ACHN (cell line): ENCODE measurements at places on chromosomes 4 and X.

DNA sequence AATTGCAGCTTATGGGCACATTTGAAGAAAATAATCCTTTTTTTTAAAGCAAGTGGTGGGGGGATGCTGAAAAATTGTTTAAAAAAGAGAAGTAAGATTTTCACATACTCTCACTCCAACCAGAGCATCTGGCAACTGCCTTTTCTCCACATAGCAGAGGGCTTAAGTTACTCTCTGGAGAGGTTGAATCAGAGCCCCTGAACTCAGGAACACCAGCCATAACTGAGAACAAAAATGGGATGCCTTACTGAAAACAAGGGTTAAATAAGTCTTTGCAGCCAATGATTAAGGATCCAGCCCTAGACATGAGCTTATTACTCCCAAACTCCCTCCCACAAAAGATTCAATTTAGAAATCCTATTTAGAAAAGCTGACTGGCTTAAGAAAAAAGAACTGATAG is 27.5 kb downstream of the CASK start:
- DNase-seq: no peak

DNA sequence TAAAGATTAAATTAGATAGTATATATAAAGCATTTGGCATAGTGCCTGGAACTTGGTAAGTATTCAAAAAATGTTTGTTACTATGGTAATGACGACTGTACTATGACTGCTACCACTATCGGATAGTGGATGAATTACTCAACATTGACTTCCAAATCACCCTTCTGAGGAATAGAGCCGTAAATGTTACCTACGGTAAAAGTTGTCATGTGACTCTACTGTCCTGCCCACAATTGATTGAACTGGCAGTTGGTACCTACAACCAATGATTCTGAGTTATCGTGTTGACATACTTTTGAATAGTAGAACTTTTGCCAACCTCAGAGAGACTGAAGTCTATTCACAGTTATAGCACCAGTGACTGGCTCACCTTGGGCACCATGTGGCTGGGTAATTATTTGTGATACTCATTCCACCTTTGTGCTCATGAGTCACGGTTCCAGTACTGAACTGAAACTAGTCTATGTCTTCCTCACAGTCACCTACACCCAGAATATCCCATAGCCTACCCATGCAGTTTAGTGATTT is 185.5 kb upstream of the PITX2 start:
- DNase-seq: peak; percentile 61

GRCh38 chr4:184171011-184171410 is 46.7 kb downstream of the ENPP6 start:
- no peak for DNase-seq

- no peak for DNase-seq
Measured at GRCh38 chrX:129690435-129690834, 35.7 kb upstream of the APLN start.

GRCh38 chrX:94045724-94046123 is 371.7 kb downstream of the FAM133A start:
- DNase-seq: no peak
